SK-N-SH (cell line): ENCODE measurements at places on chromosomes 2 and 18.

DNA sequence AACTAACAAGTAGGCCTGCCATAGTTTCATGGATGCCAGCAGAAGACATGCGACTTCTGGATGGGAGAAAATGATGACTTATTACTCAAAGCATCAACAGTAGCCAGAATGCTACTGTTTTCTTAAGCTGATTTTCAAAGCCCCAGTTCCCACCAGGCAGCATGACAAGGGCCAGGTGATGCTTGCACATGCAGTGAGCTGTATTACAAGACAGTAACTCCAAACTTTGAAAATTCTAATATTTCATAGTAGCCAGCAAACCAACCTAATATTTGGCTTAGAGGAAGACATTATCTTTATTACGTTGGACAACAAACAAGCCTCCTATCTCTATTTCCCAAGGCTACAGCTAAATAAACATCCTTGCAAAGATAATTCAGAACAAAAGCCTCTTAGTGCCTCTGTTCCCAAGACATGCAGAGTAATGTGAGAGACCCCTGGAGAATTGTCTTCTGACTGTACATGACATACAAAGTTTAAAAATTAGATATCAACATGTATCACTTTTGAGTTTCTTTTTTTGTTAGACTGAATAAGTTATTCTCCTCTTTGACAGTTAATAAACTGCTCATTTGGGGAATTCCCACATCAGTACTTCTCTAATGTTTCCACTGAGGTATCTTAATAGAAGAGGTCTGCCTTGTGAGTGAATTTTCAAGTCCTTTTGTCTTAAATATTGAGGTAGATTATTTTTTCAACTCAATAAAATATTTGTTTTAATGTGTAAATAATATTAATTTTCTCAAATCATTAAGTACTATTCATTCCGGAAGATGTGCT is 367.6 kb upstream of the CWC22 start:
- no peak for DNase-seq

DNA sequence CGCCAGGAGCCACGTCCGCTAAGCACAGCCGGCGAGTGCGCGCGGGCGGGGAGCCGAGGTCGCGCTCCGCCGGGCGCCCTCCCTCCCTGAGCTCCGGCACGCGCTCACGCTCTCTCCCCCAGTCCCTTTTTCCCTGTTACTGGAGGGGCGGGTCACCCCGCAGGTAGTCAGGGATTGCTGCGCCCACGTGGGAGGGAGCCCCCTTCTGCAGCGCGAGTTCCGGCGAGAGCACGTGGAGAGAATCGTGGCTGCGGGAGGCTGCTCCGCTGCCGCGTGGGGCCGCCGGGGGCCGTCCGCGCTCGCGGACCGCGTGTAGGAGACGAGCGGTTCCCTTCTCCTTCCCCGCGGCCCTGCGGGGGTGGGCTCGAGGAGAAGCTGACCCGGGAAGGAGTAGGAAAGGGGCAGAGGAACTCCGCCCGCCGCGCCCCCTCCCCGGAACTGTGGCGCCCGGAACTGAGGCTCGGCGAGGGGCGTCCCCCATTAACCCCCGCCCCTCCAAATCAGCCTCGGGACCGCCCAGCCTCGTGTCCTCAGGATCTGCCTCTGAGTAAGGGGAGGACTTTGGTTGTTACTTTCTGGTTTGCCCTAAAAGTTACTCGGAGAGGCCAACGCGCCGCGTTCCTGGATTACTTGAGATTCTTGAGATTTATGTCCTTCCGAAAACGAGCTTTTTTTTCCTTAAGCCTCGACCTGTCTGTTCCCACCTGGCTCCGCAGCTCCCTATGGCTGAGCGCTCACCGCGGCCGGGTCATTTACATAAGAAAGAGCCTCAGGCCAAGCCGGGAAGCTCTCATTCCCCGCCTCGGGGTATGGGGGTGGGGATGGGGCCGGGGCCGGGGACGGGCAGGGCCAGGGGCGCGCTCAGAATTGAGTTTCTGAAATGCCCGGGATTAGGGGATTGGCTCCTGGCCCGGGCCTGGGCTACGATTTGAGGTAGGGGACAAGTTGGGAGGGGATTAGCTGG is 1.1 kb downstream of the HK2 start:
- DNase-seq = peak; percentile 87

DNA sequence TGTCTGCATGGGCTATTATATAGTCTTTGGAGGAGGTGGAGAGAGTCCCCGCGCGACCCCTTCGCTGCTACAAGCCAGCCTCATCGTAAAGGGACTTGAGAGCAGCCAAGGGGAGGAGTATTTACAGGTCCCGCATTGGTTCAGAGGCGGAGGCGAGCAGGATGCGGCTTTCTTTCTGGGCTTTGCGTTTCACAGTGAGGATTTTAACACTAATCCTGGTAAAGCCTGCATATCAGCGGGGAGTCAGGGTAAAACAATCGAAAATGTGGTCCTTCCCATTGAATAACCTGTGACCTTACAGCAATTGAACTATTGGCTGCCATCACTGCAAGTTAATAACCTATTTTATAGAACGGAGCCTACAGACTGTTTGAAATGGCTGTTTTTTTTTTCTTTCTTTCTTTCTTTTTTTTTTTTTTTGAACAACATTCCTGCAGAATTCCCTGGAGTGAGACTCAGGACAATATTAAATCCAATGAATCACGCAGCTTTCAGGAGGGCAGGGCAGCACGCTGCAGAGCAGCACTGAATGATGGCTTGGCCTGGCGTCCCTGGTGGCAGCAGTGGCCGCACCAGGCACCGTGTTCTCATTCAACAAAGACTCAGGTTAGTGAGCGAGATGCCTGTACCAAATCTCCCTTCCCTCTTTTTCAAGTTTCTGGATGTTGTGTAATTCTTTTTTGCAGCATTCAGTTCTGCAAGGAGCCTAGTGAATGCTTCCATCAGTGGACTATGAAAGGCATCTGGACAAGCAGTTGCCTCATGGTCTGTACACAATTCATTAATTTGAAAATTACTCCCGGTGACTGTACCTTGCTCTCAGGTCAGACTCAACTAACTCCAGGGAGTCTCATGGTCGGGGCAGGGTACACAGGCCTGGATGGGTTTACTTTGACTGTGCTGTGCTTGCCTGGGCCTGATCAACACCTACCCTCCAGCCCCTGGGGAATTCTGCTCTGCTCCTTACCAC is 19.8 kb downstream of the SMIM21 start:
- no peak for DNase-seq

DNA sequence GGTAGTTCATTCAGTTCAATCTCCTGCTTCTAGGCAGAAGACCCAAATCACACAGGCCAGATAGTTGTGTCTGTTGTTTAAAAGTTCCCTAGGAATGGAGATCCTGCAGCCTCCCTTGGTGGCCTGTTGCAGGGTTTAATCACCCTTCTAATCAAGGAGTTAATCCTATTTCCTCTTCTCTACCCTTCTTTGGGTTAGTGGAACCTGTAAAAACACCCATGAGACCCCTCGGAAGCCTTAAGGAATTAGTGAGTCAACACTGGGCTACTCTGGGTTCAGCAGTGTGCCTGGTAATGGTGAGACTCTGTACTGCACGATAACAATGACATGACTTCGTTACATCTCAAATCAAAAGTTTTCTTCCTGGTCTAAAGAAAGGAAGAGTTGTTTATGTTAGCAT is 217.6 kb upstream of the NRP2 start:
- no peak for DNase-seq

DNA sequence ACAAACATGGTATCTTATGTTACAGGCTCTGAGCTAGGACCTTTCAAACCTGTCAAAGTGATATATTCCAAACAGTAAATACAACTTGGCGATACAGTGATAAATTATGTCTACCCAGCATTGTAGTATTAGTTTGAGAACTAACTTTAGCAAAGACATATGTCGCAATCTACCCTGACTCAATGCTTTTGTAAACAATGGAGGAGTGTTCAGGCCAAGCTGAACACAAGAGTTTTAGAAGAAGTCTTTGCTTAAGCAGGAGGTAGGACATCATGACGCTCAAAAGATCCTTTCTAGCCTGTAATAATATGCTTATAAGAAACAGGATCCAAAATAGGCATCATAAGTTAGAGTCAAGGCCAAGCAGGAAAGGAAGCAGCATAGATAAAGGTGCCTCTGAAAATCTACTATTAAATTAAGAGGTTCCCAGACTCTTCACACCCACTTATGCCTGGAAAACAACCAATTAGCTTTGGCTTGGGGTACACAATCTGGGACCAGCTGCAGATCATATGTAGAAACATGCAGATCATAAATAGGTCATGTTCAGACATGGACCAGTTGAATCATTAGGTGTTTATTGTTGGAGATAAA is 132.5 kb downstream of the CSRNP3 start:
- DNase-seq = no peak

- DNase-seq = no peak
Measured at GRCh38 chr2:136653861-136654260, 111.5 kb upstream of the THSD7B start.
